SW 1271 (cell line): ENCODE measurements at places on chromosomes 3 and 15.

GRCh38 chr3:111311709-111312235 is 230.2 kb upstream of the CD96 start:
- no peak for DNase-seq

DNA sequence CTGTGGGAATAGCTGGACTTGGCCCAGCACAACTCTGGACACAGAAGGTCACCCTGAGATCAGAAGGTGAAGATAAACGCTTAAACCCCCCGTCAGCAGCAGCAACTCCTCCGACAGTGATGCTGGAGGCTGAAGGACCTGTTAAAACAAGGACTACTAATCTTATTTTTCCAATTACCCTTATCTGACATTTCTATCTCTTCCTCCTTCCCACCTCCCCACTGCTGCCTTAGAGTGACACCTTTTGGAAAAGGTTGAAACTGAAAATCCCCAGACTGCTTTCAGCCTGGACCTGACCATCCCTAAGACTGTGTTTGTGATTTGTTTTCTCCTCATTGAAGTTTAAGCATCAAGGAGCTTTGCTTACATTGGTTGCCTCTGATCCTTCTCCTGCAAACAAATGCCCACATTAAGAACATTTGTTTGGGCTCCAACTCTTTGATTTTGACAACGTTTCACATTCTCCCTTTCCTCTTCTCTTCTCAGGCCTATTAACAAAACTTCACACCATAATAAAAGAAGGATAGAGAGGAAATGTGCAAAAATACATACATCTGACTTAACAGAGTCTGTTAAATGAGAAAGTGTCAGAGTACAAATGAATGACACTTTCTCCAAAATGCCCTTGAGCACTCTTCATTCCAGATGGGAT is 410.6 kb upstream of the WNT5A start:
- no peak for DNase-seq

DNA sequence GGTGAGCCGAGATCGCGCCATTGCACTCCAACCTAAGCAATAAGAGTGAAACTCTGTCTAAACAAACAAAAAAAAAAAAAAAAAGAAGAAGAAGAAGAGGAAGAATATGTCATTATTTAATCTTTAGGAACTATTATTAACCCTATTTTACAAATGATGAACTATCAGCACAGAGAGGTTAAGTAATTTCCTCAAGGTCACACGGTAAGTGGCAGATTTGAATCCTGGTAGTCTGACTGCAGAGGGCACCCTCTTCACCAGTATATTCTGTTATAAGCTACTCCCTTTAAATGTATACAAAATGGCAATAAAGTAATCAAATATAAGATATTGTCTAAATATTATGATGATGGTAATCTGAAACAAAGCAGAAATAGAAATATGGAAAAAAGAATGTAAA is 77.4 kb upstream of the HERC1 start:
- no peak for DNase-seq

GRCh38 chr3:130242850-130243569 is 102.5 kb upstream of the COL6A5 start:
- no peak for DNase-seq

DNA sequence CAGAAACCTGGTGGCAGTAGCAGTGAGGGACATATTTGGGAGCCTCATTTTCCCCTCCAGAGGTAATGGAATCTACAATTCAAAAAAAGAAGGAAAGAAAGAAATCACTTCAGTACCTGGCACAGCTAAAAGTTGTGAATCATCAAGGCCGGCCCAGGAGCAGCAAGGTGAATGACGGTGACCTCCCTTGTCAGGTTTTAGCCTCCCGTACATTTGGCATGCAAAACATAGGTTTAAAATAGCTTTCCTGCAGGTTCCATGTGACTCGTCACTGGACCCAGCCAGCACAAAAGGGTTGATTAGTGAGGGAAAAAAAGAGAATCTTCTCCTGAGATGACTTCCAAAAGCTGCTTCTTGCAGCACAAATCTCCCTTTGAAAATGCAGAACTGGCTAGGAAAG is 394.2 kb downstream of the LSAMP start:
- no peak for DNase-seq

DNA sequence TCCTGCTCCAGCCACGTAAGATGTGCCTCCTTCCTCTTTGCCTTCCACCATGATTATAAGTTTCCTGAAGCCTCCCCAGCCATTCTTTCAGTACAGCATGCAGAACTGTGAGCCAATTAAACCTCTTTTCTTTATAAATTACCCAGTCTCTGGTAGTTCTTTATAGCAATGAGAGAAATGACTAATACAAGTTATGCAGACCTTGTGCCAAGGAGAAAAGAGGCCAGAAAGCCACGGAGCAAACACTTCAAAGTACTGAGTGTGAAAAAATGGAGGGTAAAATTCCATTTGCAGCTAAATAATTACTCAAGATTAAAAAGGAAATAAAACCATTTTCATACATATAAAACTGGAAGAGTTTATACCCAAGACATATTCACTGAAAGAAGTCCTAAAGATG is 213.6 kb upstream of the LINGO1 start:
- DNase-seq, result no peak

- DNase-seq, result no peak
These were observed 79.9 kb downstream of the CHSY1 start for GRCh38 chr15:101171954-101172353.

DNA sequence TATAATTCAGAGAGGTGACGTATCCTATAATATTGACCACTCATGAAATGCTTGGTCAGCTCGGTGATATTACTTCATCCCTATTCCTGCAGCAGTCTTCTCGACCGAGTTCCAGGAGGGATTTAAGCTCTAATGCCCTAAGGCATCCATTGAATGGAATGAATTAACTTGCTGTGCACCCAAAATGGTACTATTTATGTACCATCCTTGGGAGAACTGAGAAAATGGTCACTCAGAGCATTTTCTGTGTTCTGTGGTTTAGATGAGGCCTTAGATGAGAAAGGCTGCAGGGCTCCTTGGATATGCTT is 638 bp downstream of the BLOC1S6 start:
- no peak for DNase-seq

DNA sequence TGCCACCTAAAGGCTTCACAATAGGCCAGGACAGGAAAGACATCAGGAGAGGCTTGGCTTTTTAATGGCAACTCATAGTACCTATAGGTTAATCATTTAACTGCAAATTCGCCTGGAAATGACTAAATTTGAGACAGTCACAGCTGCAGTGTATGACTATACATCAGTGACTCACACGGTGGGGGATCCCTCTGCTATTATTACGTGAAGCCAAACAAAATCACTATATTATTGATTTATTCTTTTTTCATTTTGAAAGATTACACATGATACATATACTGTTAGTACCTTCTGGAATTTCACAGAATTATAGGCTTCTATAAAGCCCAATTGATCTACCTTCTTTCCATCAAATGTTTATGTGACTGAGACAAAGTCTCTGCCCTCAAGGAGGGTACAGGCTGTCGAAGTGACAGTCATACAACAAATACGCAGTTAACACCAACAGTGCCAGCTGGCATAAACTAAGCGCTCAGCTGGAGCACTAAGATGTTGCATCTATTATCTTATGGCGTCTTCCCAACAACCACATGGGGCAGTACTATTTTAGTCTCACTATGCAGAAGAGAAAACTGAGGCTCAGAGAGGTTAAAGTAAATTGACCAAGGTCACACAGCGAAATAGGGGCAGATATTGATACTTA is 82.0 kb upstream of the LMOD3 start:
- DNase-seq, result no peak

DNA sequence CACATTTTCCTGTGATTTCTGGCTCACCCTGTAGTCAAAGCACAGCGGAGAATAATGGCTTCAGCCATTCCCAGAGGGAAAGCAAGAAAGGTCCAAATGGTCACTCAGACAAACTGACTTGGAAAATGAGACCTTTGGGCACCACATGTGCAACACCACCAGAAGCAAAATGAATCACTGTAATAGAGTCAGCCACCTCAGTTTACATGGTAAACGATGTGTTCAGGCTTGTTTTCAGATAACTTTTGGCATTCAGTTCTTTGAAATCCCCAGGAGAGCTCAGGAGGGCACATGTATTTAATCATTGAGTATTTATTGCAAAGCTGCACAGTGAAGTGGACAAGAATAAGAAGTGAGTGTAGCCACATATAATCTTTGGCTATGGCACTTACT is 38.4 kb upstream of the ALCAM start:
- no peak for DNase-seq

- no peak for DNase-seq
These were observed 137.8 kb downstream of the DMXL2 start for GRCh38 chr15:51484781-51485180.

GRCh38 chr3:31157893-31158620 is 263.6 kb upstream of the GADL1 start:
- DNase-seq, result no peak

- DNase-seq, result no peak
These were observed 8.6 kb downstream of the WDR73 start for GRCh38 chr15:84645496-84645895.

DNA sequence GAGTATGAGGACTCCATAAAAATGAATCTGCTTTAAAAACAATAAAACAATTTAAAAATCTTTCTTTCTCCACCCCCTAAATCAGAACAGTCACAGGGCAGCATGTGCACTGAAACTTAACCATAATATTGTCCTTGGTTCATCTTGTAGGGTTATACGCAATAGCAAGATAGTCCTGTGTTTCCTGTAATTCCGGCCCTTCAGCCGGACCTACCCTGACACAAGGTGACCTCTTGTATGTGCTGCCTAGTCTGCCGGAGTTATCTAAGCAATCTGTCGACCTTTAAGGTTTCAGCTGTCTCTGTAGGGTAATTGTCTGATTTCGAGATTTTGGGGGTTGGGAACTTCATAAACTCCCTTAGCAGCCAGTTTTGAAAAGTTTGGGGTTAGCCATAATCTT is 99.9 kb downstream of the DHX36 start:
- no peak for DNase-seq
